Spleen (tissue), 13 donors: ENCODE measurements at places on chromosomes 4 and X. TPM values are rescaled to one million over a fixed set of nuclear protein-coding genes. Genes with fewer than 3 reads are reported as not detected.

The BCLAF3 gene
- total RNA-seq = 19.2 TPM

DNA sequence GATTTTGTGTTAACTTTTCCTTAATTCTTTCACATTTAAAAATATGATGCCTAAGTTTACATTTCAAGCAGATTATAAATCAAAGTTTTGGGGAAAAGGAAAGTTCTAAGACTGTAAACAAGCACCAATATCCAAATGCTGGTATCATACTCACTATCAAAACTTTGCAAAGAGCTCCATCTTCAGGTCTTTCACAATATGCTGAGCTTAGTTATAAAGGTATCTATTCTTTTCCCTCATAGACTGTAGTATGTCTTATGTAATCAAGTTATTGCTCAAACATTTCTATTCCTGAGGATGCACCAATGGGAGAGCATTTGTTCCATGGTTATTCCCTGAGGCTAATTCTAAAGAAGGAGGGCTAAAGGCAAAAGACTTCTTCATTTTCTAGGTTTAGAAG lies 207.9 kb upstream of the FAM241A start:
- DNase-seq = no peak

DNA sequence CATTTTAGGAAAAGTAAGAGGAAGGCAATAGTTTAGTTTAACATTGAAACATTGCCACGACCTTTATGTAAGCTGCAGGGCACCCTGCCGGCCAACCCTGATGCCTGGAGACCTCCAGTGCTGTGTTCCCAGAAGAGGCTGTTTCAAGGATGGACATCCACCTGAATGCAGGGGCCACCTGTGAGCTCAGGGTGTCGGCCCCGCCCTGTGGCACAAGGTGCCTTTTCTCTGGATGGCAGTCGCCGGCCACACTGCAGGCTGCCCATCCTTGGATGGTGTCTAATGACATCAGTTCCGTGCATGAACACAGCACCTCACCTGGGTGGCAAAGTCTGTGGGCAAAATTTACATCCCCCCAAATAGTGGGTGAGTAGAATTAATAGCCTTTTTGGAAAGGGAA lies 180.0 kb downstream of the AFAP1 start:
- DNase-seq = peak; percentile 79

DNA sequence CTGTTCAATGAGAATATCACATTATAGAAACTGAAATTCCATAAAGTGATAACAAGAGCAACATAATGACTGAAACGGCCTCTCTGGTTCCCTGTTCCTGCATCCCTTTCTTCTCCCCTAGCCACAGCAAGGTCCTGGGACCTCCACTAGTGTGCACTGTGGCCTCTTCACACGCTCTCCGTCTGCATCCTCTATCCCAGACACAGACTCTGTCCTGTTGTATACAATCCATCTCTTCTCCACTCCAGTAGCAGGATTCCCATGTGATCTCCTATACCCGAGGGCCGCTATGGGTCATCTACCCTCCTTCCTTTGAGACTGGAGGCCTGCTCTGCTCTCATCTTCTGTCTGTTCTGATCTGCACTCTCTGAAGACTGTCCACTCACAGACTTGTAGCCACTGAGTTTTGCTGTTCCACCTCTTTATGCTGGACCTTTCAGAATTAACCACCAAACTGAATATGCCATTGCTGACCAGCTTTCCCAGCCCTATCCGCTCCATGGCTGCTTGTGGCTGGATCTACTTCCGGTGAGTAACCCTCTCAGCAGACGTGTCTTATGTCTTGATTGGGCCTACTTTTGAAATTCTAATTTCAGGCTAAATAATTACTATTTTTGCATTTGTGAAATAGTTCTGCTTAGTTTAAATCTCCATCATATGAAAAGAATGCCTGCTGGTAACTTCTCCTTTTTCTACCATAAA lies 105.1 kb upstream of the NAP1L5 start:
- DNase-seq = no peak

The MAML3 gene
- 12.2 TPM for total RNA-seq

DNA sequence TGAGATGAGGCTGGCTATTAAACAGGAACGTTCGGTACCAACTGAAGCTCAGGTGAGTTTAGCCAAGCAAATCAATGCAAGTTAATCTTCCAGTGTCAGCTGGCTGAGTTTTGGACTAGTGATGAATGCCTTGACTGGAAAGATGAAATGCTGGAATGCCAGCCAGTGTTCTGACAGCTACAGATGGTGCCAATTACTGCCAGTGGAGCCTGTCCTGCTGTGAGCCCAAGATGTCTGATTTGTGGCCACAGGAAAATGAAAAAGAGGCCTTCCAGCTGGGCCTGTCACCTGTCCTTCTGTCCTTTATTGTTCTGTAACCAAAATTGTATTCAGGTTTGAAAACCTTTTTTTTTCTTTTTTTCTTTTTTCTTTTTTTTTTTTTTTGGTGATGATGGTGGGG lies 223.1 kb downstream of the AFF2 start:
- no peak for DNase-seq

DNA sequence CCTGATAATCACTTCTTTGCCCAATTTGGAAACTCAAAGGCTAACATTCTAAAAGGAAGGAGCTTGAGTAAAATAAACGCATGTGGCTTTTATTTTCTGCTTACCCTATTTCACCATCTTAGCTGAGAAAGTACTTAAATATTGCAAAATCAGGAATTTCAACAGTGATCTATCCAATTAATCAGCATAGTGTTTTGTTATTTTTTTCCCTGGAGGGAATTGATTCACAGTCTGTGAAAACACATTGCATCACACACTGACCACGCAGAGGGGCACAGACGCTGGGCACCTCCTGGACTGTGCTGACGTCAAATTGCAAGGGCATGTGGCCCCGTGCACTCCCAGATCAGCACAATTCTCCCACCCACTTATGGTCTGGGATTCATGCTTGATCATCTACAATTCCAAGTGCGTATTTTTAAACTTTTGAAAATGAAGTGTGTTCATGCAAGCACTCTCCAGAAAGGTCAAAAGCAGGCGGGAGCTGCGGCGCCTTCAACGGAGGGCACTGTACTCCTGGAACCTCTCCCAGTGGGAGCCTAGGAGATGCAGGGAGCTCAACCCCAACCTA lies 320.6 kb upstream of the PPARGC1A start:
- DNase-seq = no peak

GRCh38 chr4:5887011-5887360 lies 5.9 kb downstream of the CRMP1 start:
- DNase-seq = no peak

DNA sequence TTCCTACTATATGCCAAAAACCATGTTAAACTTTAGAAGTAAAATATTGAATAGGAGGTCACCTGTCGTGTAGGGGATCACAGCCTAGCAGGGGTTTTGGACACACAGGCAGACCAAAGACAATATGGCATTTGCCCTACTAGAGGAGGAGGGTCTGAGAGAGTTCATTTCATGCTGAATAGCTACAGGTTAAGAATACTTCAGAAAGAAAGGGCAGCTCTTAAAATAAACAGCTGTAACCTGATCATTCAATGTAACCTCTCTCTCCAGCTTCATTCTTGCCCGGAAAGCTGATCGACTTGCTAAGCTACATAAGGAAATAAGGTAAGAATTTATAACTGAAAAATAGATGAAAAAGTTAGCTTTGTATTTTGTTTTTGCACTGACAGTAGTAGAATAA lies 79.9 kb downstream of the MAOA start:
- no peak for DNase-seq

DNA sequence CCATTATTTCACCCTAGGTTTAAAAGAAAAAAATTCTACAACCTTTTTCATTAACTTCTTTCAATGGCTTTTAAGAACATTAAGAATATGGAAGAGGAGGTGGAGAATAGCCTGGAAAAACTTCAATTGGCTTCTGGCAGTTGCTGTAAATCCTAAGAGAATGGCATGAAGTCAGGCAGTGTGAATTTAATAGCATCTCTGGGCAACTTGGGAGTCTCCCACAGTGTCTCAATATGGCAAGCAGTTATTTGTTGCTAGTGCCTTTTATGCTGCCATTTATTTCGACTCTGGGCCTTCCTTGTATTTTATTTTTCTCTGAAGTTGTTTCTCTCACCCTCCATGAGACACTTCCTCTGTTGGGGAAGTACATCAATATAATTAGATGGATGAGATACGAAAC lies 322.1 kb downstream of the CBLL2 start:
- DNase-seq = no peak

The UPF3B gene
- 7.3 TPM for total RNA-seq

- no peak for DNase-seq
These were observed 190.3 kb upstream of the SPOCK3 start for GRCh38 chr4:167424341-167425256.

The VCX gene
- total RNA-seq = not detected

- DNase-seq = no peak
These were observed 3.9 kb upstream of the KLHL8 start for GRCh38 chr4:87224141-87224923.

The PRSS12 gene
- not detected for total RNA-seq

DNA sequence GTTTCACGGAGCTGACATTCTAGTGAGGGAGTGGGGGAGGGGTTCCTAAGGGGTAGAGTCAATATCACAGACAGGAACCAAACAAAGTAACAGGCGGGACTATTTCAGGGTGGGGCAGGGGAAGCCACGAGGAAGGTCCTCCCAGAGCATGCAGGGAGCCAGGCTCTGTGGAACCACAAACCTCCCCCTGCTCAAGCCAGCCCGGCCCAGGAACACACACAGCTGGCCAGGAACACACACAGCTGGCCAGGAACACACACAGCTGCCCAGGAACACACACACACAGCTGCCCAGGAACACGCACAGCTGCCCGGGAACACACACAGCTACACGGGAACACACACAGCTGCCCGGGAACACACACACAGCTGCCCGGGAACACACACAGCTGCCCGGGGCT lies 24.8 kb downstream of the EVC2 start:
- no peak for DNase-seq

GRCh38 chr4:48403358-48403757 lies 62.0 kb downstream of the SLAIN2 start:
- no peak for DNase-seq
